HT1080 (cell line): ENCODE measurements at places on chromosomes 12 and 14.

- DNase-seq: no peak
Measured at GRCh38 chr12:102755266-102755665, 161.8 kb downstream of the PAH start.

- no peak for DNase-seq
Measured at GRCh38 chr14:104883681-104884361, 18.8 kb downstream of the CEP170B start.

DNA sequence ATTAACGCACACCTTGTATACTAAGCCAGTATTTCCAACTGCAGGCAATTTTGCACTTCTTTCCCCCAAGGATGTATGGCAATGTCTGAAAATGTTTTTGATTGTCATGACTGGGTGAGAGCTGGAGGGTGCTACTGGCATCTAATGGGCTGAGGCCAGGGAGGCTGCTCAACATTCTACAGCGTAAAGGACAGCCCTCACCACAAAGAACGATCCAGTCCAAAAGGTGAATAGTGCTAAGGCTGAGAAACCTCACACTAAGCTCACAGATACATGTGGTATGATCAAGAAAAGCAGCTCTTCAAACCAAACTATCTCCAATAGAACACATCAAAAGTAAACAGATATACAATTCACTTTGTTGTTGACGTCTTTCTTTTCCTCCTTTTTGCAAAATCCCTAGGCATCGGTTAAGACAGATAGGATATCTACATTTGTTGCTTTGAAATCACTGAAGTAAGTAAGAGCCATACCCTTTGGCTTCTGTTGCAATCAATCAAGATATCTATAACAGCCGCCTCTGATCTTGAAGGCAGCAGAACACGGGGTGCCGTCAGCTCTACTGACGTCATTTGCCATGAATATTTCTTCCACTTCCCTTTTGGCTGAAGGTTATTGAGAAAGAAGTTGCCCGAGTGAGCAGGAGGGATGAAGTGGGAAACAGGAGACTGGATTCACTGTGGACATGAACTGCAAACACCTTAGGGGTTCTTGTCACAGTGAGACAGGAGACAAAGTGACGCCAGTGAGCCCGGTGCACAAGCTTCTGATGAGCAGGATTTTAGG is 218.3 kb downstream of the FOXN3 start:
- no peak for DNase-seq

DNA sequence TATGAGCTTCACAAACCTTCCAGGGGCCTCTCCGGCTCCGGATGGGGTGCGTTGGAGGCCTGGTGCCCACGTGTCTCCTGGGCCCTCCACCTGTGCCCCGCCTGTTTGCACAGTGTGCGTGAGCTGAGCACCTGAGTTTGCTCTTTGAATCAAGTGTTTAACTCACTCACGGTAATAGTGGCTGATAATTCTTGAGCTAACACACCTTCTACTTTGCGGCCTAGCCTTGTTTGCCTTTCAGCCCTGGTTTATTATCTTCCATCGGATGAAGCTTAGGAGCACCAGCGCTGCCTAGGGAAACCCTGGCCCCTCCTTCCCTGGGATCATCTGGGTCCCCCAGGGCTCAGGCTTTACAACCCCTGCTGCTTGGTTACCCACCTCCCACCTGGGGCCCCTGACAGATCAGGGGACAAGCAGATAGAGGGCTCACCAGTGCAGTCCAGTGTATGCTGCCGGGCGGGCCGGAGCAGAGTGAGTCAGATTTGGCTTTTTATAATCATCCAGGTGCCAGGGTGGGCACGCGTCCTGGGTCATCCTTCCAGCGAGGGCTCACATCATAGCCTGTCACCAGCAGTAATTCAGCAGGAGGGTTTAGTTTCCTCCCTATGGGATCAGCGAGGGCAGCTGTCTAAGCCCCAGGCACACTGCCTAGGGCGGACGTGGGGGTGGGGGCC is 62.8 kb upstream of the RFLNA start:
- no peak for DNase-seq

DNA sequence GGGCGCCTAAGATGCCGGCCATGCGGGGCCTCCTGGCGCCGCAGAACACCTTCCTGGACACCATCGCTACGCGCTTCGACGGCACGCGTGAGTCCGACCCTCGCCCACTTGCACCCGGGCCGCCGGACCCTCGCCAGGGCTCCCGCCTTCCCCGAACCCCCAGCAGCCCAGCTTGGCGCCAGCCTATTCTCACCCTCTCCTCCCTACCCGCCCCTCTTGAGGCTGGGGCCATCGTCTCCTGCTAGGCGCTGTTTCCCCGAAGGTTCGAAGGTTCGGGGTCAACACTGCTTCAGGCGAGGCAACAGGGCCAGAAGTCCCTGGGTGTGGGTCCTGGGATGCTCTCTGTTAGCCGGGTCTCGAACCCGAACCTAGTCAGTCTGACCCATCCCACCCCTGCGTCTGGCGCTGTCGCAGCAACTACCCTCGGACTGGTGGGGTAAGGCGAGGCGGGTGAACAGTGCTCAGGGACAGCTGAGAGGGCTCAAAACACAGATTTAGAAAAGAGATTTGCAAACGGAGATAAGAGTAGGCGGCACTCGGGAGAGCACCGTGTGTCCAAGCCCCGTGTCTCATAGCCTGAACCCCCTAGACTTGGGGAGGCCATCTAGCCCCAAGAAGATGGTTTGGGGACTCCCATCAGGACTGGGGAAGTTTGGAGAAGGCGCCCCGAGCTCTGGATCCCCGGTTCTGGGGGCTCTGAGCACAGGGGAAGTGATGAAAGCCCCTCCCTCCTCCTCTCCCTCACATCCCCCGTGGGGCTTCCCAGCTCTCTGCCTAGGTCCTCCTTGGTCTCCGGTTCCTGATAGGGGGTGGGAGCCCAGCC is 787 bp downstream of the KCNH3 start:
- DNase-seq: no peak

DNA sequence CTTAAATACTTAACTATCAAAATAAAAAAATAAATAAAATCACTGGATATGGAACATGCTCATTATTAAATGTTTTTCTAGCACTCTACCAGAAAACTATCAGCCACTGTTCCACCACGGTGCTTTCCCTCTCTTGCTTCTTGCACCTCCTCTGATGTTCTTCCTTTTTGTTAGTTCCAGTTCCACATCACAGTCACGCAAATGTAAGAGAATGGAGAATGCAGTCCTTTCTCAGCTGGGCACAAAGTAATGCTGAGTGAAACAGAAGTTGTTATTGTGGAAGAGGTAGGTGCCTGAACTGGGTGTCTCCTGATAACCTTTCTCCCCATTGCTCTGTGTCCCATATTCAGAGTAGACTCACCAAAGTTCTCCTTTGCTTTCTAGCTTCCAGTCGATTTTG is 1116.9 kb upstream of the TMEM132C start:
- DNase-seq: no peak

- DNase-seq: no peak
Measured at GRCh38 chr14:101473795-101474562, 87.3 kb upstream of the DIO3 start.

GRCh38 chr12:113860059-113860820 is 105.9 kb downstream of the RBM19 start:
- DNase-seq: no peak

DNA sequence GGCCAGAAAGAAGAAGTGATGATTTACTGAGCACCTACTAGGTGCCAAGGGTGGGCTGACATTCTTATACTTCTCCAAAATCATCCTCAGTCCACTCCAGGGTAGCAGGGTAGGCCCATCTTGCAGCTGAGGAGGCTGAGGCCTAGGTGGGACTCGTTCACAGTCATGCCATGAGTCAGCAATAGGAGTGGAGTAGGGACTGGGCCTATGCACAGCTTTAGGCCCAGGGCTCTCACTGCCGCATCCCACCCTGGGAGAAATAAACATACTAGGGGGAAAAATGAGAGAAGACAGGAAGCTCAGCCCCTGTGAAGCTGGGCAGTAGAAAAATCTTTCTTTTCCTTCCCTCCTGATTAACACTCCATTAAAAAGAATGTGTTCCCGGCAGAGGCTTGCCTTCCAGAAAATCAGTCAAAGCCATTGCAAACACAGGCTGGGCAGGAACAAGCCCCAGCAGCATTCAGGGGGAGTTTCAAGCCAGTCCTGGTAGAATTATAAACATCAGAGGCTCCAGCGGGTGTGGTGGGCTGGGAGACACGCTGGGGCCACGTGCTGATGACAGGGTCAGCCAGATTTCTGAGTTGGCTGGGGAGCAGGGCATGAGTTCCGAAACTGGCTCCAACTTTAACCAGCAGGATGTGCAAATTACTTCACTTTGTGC is 1.8 kb downstream of the HSPB8 start:
- peak; percentile 37 for DNase-seq

DNA sequence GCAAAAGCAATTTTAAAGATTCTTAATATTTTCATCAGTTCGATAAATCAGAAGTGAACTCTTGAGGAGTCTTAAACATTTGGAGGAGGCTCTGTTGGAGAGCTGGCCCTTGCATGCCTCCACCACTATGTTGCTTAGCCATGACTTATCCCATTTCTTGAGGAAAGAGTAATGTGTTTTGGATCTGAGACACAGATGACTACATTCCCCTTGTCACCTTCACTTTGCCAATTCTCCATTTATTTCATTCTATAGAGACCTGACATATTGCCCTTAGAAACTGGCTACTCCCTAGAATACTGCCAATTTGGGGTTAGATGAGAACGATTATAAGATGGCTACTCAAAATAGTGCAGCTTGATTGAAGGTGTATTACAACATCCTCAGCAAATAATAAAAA is 157.4 kb upstream of the TMEM260 start:
- no peak for DNase-seq
